ENCODE measurements at places on chromosomes 1 and 21. TPM values are rescaled to one million over a fixed set of nuclear protein-coding genes. Genes with fewer than 3 reads are reported as not detected.

- peak; percentile 58 for DNase-seq
These were observed 9.2 kb downstream of the IKBKE start for GRCh38 chr1:206479183-206480125.

DNA sequence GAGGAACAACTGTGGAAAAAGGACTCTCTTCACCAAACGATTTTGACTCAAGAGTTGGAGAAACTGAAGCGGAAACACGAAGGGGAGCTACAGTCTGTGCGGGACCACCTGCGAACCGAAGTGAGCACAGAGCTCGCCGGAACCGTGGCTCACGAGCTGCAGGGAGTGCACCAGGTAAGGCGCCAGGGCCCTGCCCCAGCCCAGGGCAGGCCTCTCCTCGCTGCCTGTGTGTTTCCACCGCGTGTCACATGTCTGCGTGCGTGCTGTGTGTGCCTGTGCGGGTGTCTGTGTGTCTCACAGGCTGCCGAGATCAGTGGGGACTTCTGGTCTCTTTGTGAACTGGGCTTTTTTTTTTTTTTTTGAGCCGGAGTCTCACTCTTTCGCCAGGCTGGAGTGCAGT, 43.0 kb downstream of the PCNT start:
- DNase-seq: no peak

GRCh38 chr1:210908257-210908656, 225.7 kb downstream of the KCNH1 start:
- no peak for DNase-seq

- DNase-seq: no peak
These were observed 344.1 kb upstream of the GREM2 start for GRCh38 chr1:240956020-240956419.

GRCh38 chr1:62117018-62117750, 77.5 kb upstream of the L1TD1 start:
- no peak for DNase-seq

- peak; percentile 48 for DNase-seq
These were observed 67.2 kb downstream of the SLC35A3 start for GRCh38 chr1:100036718-100037655.

- DNase-seq: no peak
These were observed 107.3 kb downstream of the UCHL5 start for GRCh38 chr1:192951691-192952460.

DNA sequence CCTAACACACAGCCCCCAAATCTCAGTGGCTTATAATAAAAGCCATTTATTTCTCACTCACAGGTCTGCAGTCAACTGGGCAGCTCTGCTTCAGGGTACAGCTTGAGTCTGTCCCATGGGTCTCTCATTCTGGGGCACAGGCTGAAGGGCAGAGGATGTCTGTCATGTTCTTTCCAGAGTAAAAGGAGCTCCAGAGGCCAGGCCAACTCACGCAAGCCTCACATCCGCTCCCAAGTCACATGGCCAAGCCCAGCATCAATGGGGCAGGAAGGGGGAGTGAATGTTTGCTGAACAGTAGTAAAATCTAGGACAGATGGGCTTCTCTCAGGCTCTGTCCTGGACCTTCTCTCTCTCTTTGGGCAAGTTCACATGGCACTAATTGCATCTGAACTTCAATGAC, 7.1 kb upstream of the SSBP3 start:
- DNase-seq: peak; percentile 39

DNA sequence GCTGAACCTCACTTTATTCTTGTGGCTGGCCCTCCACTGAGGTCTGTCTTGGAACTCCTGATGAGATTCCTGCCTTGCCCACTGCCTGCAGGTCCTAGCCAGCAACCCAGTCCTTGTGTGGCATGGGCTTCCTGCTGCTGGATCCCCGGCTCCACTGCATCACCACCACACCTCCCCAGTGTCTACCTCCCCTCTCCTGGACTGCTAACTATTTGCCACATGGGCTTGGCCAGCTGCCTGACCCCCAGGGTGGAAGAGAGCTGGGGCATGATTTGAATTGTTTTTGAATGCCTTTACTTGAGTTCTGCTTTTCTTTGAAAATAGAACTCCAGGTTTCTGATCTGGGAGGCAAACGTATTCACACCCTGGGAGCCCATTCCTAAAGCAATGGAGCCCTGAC, 41.2 kb downstream of the SPAG17 start:
- no peak for DNase-seq

GRCh38 chr1:226588484-226588883, 39.9 kb downstream of the STUM start:
- no peak for DNase-seq

DNA sequence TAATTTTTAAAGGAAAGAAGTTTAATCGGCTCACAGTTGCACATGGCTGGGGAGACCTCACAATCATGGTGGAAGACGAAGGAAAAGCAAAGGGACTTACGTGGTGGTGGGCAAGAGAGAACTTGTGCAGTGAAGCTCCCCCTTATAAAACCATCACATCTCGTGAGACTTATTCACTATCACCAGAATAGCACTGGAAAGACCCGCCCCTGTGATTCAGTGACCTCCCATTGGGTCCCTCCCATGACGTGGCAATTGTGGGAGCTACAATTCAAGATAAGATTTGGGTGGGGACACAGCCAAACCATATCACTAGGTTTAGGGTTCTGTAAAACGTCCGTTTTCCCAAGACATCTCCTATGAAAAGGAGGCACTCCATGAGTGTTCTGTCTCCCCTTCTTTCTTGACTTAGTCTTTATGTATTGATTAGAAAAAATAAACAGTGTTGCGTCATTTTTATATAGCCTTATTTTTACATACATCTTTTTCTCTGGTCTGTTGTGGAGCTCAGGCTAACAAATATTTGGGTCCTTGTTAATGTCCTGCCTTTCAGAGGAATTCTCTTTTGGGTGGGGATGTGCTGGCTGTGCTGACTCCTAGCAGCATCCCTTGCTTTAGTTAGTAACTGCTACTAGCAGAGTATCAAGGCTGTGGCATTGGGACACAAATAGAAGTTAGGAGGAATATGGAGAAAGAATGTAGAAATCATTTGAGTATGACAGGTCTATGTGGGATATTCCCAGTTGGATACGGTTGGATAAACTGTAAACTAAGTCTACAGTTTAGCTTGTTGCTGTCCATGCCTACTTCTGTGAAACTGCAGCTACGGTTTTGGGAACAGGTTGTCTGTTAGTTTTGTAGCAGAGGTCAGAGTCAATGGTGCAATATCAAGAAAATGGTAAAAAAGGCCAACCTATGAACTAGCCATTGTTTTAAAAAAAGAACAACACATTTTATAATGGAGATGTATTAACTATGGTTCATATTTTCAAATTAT, 23.5 kb downstream of the BACH1 start:
- no peak for DNase-seq

DNA sequence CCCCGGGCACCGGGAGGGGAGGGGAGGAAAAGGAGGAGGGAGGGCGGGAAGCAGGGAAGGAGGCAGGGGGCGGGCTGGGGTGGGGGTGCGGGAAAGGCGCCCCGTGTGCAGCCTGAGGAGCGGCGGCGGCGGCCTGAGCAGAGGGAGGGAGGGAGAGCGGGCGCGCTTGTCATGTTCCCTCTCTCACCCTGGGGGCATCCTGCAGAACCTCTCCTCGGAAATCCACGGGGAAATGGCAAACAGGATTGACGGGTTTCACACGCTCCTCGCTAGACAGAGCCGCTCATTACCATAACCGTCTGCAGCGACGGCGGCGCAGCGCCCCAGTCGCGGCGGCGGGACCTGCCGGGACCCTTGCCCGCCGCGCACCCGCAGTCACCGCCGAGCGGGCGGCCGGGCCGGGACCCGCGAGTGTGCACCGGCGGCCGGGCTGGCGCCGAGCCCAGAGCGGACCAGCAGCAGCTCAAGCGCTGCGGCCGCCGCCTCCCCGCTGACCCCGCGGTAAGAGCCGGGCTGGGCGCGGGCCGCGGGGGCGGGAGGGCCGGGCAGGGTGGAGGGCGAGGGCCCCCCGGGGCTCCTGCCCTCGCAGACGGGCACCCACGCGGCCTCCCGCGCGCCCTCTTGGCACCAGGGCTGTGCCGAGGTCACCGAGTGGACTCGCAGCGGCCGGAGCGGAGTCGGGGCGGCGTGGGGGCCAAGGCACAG, at the start of gene SERTAD4:
TSS of gene SERTAD4 (plus strand) at position 286 of the 705 bp plus-strand sequence. CDS start 5,165 bp downstream, outside the sequence.
- DNase-seq: no peak

GRCh38 chr1:81606656-81607055, 194.1 kb upstream of the ADGRL2 start:
- DNase-seq: no peak

DNA sequence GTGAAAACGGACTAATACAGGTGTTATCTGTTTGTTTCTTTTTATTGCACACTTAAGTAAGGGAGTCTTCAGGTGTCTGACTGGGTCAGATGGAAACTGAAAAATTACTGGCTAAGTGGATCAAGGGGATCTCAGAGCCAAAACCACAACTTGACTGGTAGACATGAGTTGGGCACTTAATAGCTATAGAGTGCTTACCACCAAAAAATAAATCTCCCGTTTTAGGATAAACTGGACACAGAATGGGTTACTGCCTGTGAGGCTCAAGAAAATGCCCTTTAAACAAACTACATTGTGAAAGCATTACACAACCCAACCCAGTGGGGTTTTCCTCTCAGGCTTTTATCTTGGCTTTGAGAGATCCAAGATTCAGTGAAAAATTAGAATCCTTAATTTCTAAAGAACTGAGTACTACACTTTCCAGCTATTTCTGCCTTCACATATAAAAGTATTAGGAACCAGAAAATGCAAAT, 134.0 kb upstream of the LYPLAL1 start:
- DNase-seq: no peak

- DNase-seq: no peak
These were observed 52.0 kb downstream of the S100B start for GRCh38 chr21:46552865-46553379.

GRCh38 chr1:88892357-88892877, 1.1 kb upstream of the GTF2B start:
- peak; percentile 97 for DNase-seq

GRCh38 chr1:86750530-86750929, 46.2 kb downstream of the SH3GLB1 start:
- no peak for DNase-seq

GRCh38 chr1:15610167-15610566, 7.1 kb upstream of the DDI2 start:
- DNase-seq: peak; percentile 71

DNA sequence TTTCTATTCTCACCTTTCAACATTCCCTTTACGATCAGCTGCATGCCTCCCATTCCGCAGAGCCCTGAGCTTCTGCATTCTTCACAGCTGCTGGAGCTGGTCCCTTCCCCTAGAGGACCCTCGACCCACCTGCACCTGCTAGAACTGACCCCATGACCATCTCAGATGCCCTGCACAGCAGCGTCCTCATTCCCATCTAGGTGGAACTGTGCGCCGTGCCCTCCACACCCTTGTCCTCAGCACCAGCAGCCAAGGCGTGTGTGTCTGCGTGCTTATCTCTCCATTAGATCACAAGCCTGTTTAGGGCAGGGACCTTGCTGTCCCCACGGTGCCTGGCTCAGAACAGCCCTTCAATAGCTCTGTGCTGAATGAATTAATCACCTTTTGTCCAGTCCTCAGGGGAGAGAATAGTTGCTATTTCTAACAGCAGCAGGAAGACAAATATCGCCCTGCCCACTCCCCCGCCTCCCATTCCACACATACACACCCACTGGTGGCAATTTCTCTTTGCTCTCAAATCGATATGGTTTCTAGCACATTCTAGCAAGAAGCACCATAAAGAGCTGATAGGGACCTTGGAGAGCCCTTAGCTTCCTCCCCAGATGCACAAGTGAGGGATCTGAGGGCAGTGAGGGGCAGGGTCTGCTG, 61.7 kb downstream of the KCNN3 start:
- no peak for DNase-seq

- DNase-seq: no peak
These were observed 497.4 kb downstream of the DPYD start for GRCh38 chr1:97423403-97423802.

DNA sequence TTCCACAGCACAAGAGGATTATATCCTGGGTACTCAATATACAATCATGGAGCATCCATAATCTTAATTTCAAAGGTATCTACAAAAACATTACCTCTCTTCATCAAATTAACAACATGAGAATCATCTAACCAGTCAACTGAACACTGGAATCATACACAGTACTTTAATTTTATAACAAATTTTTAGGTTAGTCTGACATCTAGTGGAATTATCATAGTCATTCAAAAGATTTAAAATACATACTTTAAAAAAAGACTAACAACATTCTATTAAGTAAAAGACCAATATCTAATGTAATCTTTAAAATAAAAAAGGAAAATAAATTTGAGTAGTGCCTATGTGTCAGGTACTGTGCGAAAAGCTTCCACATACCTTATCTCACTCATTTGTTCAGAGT, 16.8 kb upstream of the SH3GLB1 start:
- no peak for DNase-seq

The RAB7B gene
- total RNA-seq: 0.34 TPM

The SLAMF9 gene
- not detected for total RNA-seq

The CCDC30 gene
- total RNA-seq: 1.2 TPM

The TACSTD2 gene
- not detected for total RNA-seq

The DRAXIN gene
- total RNA-seq: 0.02 TPM

The CHIT1 gene
- not detected for total RNA-seq

The AK5 gene
- not detected for total RNA-seq

The KMO gene
- total RNA-seq: not detected

The ELAVL4 gene
- total RNA-seq: not detected

The FHAD1 gene
- not detected for total RNA-seq

The TMEM240 gene
- total RNA-seq: not detected

The KPRP gene
- not detected for total RNA-seq

The ATP1A2 gene
- not detected for total RNA-seq

The IL10RB gene
- 10.7 TPM for total RNA-seq
